RWPE2 (cell line): ENCODE measurements at places on chromosomes 4 and X.
A peak's percentile ranks its signal among the peaks of the same experiment; 100 is the strongest.

DNA sequence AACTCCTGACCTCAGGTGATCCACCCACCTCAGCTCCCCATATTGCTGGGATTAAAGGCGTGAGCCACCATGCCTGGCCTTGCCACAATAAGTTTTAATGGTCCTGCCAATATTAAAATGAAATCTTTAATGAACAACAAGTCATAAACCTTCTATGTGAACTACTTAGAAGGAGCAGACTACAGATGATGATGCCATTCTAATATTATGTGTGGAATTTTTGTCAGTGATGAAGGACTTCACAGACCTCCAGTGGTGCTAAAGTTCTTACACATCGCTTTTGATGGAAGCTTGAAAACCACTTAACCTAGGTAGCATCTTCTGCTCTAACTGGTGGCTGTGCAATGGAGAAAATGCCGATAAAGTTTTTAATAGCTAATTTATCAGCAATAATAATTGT is 331.4 kb downstream of the CCSER1 start:
- DNase-seq, result no peak

DNA sequence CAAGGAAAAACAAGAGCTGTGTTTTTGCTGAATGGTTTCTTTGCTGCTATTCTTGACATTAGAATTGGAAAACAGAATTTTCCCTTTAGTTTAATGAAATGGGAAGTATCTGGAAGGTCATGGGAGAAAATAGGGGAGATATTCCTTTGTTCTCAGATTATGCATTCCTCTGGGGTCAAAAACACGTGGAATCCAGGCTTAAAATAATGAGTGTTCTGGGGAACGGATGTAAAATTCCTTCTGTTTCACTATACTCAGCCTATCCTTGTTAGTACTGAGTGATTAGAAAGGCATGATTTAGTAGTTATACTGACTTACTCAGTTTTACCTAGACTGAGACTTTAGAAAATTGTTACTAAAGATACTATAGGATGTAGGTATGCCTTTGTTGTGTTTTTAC is 107.3 kb downstream of the ARHGAP10 start:
- DNase-seq, result no peak

DNA sequence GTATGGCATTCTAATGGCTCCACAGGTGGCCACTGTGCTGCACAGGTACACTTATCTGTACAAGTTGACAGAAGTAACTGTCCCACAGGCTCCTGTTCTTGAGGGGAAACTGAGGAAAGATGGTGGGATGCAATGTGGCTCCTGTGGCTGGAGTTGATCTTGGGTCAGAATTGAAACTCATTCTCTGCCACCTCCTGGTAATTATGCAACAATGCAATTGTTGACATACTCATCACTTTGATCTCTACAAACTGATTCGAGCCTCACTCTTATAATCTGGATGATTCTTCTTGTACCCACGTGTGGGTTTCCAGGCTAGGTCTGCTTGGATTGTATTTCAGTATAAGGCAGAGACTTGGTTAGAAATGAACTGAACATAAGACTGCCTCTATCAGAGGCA is 148.8 kb downstream of the CCNG2 start:
- DNase-seq, result no peak

- DNase-seq, result no peak
Observed at GRCh38 chr4:133390198-133390855, 241.2 kb downstream of the PCDH10 start.

GRCh38 chr4:151798678-151799416 is 38.0 kb upstream of the GATB start:
- DNase-seq, result no peak

- peak; percentile 16 for DNase-seq
Observed at GRCh38 chrX:110317061-110317819, 645 bp downstream of the AMMECR1 start.

GRCh38 chrX:56248492-56248891 is 16.3 kb downstream of the KLF8 start:
- DNase-seq, result no peak

DNA sequence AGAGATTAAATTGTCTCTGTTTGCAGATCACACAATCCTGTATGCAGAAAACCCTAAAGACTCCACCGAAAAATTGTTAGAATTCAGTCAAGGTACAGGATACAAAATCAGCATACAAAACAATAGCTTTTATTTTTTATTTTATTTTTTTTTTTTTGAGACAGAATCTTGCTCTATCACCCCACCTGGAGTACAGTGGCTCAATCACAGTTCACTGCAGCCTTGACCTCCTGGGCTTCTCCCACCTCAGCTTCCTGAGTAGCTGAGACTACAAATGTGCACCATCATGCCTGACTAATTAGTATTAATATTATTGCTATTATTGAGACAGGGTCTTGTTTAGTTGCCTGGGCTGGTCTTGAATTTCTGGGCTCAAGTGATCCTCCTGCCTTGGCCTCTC is 8.9 kb upstream of the PLXNB3 start:
- no peak for DNase-seq

DNA sequence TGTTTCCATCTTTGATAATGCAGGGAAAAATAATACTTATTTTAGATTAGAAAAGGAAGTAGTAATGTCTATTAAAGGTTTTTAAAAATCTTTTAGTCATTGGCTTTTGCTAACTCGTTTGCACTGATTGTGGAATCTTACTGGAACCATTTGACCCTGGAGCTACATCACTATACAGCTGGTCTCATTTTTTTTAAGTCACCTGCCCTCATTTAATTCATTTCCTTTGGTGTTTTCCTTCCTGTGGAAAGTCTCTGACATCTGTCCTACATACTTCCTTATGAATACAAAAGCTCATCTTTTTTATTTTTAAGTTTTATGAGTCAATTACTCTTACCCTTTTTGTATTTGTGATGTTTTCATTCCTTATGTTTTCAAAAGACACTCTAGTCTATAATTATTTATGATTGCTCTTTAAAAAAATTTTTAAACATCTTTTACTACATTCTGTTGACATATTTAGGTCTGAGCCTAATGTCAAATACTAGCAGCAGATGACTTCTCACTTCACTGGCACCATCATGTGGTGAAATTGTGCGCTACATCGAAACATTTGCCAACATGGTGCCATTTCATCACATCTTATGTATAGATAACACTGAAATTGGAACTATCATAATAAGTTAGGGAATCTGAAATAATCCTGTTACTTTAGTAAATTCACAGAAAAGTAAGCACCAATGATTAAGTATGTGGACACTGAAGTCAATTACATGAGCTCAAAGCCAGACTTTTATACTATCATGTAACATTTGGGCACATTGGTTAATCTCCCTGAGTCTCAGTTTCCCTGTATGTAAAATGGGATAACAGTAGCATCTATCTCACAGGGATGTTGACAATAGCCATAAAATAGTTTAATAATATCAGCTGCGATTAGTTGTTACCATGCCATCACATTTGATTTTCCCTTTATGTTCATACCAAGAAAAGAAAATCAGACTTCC is 9.4 kb upstream of the MMAA start:
- DNase-seq, result no peak
